ENCODE measurements at places on chromosomes 2 and 18.

GRCh38 chr18:46939337-46939963 is 22.0 kb downstream of the KATNAL2 start:
- DNase-seq = no peak

DNA sequence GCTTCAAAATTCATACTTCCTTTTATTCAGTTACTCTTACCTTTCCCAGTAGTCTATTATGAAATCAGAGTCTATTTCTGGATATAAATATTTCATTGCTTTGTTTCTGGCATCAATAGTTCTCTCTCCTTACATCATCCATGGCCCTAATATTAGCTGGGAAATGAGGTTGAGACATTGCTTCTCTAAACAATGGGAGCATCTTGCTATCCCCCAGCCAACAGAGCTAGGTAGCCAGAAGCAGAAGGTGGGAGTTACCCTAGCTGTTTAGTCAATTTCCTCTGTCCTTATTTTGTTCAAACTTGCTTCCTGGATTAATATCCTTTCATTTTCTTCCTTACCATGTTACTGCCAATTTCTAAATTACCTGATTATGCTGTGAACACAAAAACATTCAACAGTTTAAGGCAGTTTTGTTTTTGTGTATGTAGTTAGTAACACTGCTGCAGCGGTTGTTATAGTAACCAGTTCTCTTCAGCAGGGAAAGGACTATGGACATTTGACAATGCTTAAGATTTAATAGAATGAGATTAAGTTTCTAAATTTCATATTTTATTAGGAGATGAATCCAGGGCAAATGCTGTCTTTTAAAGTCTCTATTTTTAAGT is 160.5 kb upstream of the KCNJ3 start:
- DNase-seq = no peak

GRCh38 chr2:30422444-30423040 is 24.5 kb upstream of the LCLAT1 start:
- peak; percentile 74 for DNase-seq

DNA sequence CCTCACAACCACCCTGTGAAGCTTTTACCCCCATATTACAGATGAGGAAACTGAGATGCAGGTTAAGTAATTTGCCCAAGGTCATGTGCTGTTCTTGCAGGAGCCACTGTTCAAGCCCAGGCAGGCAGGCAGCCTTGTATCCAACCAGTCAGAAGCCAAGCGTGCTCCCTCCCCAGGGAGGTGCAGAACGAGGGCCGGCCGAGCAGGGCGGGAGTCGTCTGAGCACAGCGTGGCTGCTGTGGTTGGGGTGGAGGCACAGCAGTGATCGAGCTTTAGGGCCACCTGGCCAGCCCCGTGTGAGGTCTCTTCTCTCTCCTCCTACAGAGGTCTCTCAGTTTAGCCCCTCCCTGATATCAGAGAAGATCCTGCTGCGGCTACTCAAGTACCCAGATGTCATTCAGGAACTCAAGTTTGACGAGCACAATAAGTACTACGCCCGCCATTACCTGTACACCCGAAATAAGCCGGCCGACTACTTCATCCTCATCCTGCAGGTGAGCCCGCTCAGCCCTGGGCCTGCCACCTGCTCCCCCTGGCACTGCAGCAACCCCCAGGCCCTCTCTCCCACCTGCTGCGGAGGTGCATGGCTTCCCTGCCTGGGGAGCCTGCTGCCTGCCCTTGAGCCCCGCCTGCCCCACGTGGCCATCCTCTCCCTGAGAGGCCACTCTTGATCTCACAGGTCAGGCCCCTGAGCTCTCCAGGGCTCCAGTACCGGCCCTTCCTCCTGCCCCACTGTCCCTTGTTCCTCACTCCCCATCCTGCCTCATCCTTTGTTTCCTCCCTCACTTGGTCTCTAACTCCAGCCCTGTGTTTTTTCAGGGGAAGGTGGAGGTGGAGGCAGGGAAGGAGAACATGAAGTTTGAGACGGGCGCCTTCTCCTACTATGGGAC is 17.1 kb upstream of the CNNM3 start:
- DNase-seq = no peak

DNA sequence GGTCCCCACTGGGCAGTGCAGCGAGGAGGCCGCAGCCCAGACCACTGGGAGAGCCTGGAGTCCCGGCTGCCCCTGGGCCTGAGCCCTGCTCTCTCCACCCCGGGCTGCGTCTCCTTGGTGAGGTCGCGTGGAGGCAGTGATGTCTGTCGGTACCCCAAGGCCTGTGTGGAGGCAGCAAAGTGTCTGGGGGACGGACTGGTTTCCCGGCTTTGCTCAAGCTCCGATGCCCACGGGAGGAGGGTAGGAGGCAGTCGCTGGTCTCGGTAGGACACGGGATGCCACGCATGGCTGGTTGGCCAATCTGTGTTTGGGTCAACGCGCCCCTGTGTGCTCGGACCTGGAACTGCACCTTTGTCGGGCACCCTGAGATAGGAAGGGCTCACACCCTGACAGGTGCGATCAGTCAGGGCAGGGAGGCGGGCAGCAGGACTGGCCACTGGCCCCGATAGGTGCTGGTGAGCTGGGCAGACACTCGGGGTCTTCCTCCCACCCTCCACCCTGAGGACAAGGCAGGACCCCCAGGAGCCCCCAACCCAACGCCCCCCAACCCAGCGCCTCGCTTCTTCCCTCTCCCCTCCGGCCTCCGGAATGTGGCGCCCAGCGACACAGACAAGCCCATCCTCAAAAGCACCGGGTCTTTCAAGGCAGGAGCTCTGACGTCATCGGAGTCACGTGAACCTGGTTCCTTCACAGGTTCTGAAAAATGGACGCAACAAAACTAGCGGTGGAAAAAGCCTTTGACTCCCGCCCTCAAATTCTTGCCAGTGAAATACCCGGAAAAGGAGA is 288.6 kb downstream of the NDUFA10 start:
- no peak for DNase-seq

DNA sequence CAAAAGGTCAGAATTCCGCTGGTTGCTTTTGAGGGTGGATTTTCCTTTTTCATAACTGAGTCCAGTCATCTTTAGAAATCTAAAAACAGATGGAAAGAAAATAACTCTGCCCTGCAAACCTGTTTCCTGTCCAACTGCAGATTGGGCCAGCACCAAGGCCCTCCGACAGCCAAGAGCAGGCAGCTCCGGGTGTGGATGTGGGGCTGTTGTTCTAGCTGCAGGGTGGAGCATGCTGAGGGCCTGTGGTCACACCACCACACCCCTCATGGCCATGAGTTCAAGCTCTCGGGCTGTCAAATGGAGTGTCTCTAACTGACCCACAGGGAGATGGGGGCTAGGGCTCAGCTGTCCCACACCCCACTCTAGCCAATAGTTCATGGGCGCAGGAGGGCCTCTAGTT is 69.3 kb upstream of the BZW1 start:
- no peak for DNase-seq

DNA sequence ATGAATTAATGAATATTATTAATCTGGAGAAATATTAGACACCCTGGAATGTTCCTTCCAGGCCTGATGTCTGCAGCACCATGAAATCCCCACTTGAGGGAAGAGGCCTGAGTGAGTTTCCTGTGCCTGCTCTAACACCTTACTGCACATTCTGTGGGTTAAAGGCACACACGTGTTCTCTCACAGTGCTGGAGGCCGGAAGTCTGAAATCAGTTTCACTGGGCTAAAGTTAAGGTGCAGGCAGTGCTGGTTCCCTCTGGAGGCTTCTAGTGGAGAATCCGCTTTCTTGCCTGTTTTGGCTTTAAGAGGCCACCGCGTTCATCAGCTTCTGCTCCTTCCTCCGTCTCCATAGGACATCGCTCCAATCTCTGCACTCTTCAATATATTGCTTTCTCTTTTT is 48.7 kb downstream of the ACKR3 start:
- no peak for DNase-seq

- no peak for DNase-seq
Measured at GRCh38 chr2:214604861-214605260, 194.0 kb downstream of the VWC2L start.

DNA sequence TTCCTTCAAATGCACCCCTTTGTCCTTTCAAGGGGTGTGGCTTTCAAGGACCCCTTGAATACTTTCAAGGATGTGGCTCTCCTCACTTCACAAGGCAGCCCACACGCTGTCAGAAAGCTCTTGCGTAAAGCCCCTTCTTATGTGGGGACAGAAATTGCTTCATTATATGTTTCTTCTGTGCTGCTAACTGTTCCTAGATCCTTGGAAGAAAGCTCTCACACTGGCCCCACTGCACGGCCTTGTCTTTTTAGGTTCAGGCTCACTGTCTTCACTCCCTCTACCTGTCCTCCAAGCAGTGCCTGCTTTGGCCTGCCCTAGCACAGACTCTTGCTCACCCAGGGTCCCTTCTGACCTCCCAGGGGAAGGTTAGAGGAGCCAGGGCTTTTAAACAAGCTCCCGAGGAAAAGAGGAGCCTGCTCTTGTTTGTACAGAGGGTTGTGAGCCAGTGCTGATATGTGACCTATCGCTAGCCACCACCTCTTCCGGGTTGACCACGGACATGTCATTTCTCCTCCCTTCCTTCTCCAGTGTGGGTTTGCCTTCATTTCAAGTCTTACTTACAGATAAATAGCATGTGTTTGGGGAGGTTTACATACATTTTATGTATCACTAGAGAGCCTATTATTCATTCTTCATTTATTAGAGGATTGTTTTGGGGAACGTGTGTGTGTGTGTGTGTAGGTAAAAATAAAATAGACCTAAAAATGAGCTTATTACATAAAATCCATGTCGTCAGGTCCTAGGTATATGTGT is 94.7 kb downstream of the RTN4 start:
- no peak for DNase-seq

GRCh38 chr18:62875323-62875722 is 160.0 kb downstream of the PHLPP1 start:
- DNase-seq = no peak

DNA sequence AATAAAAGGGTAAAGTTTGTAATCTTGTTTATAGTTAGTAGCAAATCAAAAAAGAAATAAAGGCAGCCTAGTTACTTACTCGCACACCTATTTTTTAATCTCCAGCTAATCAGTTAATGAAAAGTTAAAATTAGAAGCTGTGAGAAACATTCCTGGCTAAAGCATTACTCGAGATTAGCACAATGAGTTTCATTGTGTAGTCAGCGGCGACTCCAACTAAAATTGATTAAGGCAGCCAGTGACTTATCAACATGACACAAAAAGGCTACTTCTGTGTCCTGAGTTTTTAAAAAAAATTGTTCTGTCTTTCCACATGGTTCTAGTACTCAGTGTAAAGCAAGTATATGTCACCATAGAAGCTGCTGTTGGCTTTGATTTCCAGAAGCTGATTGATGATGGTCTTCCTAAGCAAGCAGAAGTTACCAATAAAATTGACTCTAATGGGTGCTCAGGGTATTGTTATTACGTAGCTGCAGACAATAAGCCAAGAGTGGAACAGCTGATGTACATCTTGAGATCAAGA is 159.2 kb downstream of the CPS1 start:
- DNase-seq = no peak

DNA sequence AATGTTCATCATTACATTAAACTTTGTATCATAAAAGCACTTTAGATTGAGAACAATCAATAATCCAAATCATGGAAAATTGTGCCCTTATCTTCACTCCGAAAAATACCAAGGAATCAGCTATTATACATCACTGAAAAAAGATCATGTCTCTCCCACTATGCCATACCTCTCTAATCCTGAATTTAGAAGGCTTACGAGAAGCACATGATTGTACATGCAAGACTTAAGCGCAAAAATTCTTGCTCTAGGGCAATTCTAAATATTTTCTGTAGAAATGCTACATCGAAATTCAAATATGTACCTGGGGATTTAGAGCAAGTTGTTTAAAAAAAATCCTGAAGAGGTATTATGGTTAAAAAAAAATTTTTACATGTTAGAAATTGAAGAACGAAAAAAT is 1.3 kb downstream of the CYTIP start:
- DNase-seq = no peak

GRCh38 chr2:240965296-240965904 is 33.0 kb upstream of the SNED1 start:
- DNase-seq = peak; percentile 53

- no peak for DNase-seq
Measured at GRCh38 chr18:34050661-34051060, 174.1 kb downstream of the NOL4 start.

- no peak for DNase-seq
Measured at GRCh38 chr2:175734686-175735085, 267.4 kb downstream of the LNPK start.

DNA sequence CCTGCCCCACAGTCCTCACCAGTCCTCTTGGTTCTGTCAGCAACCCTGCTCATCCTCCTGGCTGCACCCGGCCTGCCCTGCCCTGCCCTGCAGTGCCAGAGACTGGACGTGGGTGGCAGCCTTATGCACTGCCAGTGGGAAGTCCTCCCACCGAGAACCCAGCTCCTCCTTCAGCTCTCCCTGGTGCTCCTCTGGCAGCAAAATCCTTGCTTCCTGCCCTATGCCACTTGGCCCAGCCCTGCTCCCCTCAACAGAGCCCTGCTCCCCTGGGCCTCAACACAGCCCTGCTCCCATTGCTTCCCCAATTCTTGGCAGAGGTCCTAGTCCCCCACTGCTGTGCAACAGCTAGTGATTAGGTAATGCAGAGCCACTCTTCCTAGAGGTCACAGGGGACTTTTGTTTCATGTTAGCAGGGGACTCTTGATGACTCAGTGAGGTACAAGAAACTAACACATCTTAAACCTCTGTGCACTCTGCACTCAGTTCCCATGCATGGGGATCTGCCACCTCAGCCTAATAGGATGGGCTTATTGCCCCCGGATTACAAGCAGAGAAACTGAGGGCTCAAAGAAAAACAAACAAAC is 58.0 kb upstream of the EDAR start:
- DNase-seq = no peak

DNA sequence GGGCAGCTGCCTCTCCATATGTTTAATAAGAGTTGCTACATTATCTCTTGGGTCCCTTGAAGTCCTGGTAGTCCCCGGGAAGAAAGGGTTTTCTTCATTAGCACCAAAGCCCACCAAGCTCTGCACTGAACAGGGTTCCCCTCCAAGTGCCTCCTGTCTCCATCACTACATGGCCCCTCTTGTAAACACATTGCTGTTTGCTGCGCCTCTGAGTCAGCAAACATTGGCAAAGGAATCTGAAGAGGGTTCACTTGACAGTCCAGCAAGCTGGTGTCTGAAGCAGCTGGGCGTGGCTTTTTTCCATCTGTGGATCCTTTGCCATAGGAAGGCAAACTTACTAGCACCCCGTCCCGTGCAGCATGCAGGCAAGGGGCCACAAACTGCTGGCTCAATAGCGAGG is 82.8 kb downstream of the TEX51 start:
- DNase-seq = no peak

- no peak for DNase-seq
Measured at GRCh38 chr2:85324639-85325465, 2.9 kb downstream of the TGOLN2 start.

GRCh38 chr2:41116106-41116797 is 664.4 kb upstream of the SLC8A1 start:
- no peak for DNase-seq

GRCh38 chr2:136068581-136069227 is 49.2 kb downstream of the CXCR4 start:
- no peak for DNase-seq

DNA sequence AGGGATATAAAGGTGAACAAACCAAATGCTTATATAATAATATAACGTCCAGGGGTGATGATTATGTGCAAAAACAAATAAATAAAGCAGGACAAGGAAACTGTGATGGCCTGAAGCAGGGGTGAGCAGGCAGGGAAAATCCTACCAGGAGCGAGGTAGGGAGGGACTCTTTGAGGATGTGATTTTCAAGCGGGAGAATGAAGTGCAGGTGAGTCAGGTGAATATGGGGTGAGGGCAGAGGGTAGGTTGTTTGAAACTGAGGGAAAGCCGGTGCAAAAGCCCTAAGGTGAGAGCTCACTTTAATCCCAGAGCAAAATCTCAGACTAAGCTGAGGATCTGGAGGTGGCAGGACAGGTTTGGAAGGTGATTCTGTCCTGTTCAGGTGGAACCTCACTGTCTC is 40.7 kb downstream of the CYP26B1 start:
- DNase-seq = no peak

Data from activated naive CD4-positive, alpha-beta T cell treated with anti-CD3 and anti-CD28 coated beads, Interleukin-2, amount 50 U/mL, for 72 hours (primary cell).